ENCODE measurements at places on chromosomes 12 and 14. TPM values are rescaled to one million over a fixed set of nuclear protein-coding genes. Genes with fewer than 3 reads are reported as not detected.

TAS2R31 gene
- 0.24 TPM for polyA plus RNA-seq

RNF41 gene
- 127 TPM for polyA plus RNA-seq

FOXG1 gene
- polyA plus RNA-seq = 0.08 TPM

EDDM3A gene
- 0.11 TPM for polyA plus RNA-seq

ESPL1 gene
- polyA plus RNA-seq = 49.6 TPM

DGKA gene
- 15.9 TPM for polyA plus RNA-seq

OASL gene
- not detected for polyA plus RNA-seq

DAZAP2 gene
- polyA plus RNA-seq = 64.7 TPM

EIF2S3B gene
- 3.1 TPM for polyA plus RNA-seq

ERP27 gene
- polyA plus RNA-seq = not detected

CDCA3 gene
- 77.0 TPM for polyA plus RNA-seq

TRAF3 gene
- polyA plus RNA-seq = 6.5 TPM

DEGS2 gene
- 0.82 TPM for polyA plus RNA-seq

TAS2R7 gene
- not detected for polyA plus RNA-seq

RNF212B gene
- 0.95 TPM for polyA plus RNA-seq

C12orf76 gene
- polyA plus RNA-seq = 18.6 TPM

SYCP3 gene
- not detected for polyA plus RNA-seq

GYS2 gene
- not detected for polyA plus RNA-seq

LPAR5 gene
- polyA plus RNA-seq = 0.63 TPM

OR6C75 gene
- polyA plus RNA-seq = not detected

SSTR1 gene
- polyA plus RNA-seq = 0.82 TPM

TPCN1 gene
- 22.7 TPM for polyA plus RNA-seq

SIX1 gene
- 0.11 TPM for polyA plus RNA-seq

NUAK1 gene
- 6.7 TPM for polyA plus RNA-seq

SNX6 gene
- polyA plus RNA-seq = 53.4 TPM

RASSF9 gene
- 0.02 TPM for polyA plus RNA-seq

GNPNAT1 gene
- 22.8 TPM for polyA plus RNA-seq

CYP27B1 gene
- 2.9 TPM for polyA plus RNA-seq

KRT78 gene
- polyA plus RNA-seq = not detected

ING4 gene
- 29.3 TPM for polyA plus RNA-seq
